ENCODE measurements at places on chromosomes 4 and X.

DNA sequence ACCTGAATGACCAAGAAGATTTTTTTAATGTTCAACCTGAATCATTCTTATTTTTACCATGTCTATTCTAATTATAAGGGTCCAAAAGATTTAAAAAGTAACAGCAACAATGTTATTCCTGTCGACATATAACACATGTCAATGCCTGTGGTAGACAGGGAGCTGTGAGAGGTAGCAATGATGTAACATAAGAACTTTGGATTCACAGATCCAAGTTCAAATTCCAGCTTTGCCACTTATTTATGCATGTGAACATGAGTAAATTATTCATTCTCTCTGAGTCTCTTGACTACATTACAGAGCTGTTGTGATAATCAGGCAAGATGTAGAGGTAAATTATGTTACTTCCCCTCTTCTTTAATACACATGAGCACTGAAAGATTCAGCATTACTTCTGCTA lies 54.5 kb downstream of the KLHL8 start:
- no peak for DNase-seq

DNA sequence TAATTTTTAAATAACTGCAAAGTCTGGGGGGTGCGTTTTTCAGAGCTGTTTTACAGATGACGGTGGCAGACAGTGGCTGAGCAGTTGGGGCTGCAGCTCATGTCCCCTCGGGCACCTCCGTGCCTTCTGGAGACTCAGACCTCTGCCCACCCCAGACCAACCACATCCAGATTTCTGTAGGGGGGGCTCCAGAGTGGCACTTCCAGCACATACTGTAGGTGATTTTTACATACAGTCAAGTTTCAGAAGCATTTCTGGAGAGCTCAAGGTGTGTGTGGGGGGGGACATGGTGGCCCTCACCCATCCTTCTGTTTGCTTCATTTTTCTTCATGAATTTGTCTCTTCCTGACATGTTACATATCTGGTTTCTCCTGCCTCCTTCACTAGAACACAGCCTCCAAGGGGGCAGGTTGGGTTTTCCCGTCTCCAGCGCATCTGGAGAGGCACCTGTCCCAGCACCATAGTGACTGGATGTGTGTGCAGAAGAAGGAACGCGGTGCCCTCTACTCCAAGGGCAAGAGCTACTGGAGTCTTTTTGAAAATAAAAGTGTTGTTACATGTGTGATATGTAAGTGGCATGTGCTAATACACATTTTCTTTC lies 37.5 kb downstream of the TMEM271 start:
- DNase-seq = no peak

- DNase-seq = no peak
Observed at GRCh38 chr4:75584067-75584466, 28.2 kb downstream of the ODAPH start.

- no peak for DNase-seq
Observed at GRCh38 chr4:155331478-155331877, 45.3 kb downstream of the MAP9 start.

DNA sequence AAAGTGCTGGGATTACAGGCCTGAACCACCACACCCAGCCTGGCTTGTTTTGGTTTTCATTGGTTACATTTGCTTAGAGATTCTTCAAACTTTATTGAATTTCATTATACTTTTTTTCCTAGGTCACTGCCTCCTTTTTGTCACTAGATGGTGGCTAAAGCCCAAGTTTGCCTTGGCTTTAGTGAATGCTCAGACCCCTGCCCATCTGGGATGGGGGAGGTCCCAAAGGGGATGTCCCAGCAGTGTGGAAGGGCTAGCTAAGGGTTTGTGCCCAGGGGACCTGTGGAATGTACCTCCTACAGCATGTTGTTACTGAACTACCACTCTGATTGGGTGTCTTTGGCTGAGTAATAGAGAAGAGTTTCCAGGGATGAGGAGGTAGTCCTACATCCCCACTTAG lies 58.4 kb downstream of the CEP135 start:
- DNase-seq = no peak

DNA sequence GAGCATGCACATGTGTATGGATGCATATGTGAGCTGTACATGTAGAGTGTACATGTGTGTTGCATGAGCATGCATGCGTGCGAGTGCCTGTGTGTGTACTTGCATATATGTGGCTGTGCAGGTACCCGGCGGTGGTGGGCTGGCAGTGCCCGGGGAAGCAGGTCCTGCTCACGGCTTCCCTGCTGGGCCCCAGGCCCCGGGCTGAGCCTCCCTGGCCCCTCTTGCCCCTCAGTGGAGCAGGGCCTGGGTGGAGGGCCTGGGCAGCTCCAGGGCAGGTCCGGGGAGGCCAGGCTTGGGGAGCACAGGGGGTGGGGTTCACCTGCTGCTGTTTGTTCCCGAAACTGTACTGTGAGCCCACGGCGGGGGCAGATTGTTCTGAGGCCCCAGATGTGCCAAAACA lies 9.4 kb downstream of the NAT8L start:
- DNase-seq = no peak

DNA sequence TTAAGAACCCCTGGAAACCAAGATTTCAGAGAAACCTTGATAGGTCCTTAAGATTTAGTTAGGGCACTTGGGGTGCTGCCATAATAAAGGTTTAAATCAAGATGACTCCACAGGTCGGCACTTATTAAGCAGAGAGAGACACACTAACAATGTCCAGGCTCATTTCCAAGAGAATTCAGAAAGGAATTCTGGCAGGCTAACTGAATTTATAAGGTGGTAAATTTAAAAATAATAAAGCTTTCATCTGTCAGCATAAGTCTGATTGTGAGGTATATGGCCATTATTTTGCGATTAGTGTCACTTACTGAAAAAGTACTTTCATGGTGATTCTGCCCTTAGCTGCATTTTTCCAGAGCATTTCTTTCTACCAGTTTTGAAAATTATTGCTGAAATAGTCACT lies 472.7 kb downstream of the ARAP2 start:
- no peak for DNase-seq

DNA sequence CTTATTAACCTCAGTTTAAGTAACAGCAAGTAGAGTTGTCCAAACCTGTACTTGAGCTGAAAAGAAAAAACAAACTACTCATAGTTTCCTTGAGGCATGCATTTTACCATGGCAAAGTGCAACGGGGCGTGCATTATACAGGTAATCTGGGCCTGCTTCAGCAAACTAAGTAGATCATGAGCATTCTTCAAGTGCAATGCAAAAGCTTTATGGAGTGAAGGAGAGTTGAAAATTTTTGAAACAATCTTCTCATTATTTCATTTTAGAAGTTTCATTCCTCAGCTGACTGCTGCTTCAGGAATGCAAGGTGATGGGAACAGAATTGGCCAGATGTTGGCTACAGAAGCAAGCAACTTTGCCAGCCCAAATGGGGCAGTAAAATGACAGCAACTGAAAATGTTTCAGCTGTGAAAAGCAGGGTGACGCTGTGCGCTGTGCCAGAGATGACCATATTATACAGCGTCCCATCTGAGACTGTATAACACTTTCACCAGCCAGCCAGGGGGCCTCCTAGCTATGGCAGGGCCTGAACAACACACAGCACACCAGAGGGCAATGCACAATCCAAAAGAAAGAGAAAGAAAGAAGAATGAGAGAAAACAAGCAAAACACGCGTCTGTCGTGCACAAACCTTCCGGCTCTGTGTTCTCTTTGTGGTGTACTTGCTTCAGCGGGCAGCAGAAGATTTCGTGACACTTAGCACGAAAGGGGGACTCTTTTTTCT lies 145.5 kb upstream of the FGF13 start:
- no peak for DNase-seq

- no peak for DNase-seq
Observed at GRCh38 chr4:115945026-115945425, 831.6 kb upstream of the NDST4 start.

DNA sequence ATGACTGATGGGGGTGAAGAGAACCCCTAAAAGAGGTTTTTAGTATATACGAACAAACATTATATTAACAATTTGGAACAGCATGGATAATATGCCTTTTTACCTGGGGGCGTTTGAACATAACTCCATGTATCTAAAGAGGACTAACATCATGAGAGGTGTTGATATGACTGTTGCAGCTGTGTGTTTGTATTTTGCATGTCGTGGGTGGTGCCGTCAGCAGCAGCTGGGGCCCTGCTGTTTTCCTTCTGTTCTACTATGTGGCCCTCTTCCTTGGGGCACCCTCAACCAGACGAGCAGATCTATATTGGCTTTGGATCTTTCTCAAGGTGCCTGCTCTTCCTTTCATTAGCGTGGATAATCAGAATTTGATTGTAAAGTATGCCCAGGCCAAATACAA lies 11.2 kb downstream of the GBA3 start:
- no peak for DNase-seq

DNA sequence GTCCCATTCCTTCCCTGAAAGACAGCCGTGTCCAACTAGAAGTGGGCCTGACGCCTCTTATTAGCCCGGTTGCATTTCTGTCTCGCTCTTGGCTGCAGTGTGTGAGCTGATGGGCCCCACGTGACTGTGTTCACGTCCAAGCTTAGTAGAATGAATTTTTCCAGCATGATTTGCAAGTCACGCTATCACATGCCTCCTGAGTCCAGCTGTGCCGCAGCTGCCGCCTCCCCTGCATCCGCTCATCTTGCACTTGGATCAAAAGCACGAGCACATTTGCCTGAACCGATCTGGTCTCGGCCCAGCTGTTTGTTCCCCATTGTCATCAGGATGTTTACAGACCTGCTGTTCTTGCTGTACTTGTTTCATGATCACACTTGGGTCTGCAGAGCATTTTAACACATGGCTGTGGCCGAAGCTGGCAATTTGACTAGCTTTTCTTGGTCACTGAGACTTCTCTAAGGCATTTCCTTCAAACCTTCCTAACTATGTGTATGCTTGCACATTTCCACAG lies 126.5 kb downstream of the KIT start:
- DNase-seq = peak; percentile 94

GRCh38 chrX:12716574-12716973 lies 74.6 kb upstream of the PRPS2 start:
- DNase-seq = no peak

DNA sequence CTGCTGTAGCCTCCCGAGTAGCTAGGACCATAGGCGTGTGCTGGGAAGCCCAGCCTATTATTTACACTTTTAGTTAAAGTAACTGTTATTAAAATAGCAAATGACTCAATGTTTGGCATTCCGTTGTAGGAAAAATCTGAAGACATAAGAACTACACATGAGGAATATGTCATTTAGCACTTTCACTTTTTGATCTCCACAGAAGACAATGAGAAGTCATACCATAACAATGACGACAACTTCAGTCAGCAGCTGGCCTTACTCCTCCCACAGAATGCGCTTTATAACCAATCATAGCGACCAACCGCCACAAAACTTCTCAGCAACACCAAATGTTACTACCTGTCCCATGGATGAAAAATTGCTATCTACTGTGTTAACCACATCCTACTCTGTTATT lies 6.7 kb downstream of the GPR34 start:
- DNase-seq = no peak

GRCh38 chr4:183430317-183430993 lies 14.0 kb upstream of the CDKN2AIP start:
- DNase-seq = no peak

- no peak for DNase-seq
Observed at GRCh38 chrX:98207947-98208346, 1324.2 kb downstream of the RPA4 start.

GRCh38 chr4:6011686-6012085 lies 6.5 kb downstream of the C4orf50 start:
- DNase-seq = no peak

DNA sequence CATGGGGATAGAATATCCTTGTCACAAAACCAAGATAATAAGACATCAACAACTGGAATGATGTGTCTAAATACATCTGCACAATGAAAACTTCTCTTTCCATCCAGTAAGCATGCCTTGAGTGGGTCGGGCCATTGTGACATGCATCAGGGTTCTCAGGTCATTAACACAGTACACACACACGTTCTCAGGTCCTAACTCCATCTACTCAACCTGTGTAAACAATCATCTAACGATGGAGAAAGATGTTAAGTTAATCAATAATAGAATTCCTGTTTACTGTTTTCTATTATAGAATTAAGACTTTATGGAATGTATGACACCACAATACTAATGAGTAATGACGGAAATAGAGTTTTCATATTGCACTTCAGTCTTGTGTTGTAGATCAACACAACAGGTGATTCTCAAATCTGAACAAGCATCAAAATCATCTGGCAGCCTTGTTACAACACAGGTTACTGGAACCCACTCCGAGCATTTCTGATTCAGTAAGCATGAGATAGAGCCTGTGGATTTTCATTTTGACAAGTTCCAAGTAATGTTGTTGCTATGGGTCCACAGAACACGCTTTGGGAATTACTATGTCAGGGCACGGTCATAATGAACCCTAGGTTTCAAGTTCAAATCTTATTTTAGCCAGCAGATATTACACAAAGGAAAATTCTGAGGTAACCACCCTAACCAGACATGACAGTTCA lies 315.8 kb upstream of the TEX13C start:
- no peak for DNase-seq

DNA sequence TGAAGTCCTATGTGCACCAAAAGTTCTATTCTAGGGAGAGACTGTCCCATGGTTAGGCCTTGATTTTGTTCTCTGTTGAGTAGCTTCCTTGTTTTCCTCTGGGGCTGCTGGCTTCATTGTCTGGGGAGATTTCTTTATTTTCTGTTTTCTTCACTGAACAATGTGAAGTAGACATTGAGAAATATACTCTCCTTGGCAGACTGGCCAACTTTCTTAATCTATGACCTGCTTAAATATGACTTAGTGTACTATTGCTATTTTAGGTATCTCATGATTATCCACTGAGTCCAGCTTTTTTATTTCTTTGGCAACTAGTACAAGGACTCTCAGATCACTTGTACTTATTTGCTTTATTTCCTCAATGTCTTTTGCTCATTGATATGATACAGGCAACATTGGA lies 1594.6 kb downstream of the ARAP2 start:
- DNase-seq = no peak

GRCh38 chr4:132557660-132558059 lies 591.4 kb upstream of the PCDH10 start:
- DNase-seq = no peak

- DNase-seq = no peak
Observed at GRCh38 chr4:112532267-112532666, 16.3 kb upstream of the NEUROG2 start.

GRCh38 chr4:154124539-154125255 lies 335.8 kb upstream of the SFRP2 start:
- DNase-seq = no peak

GRCh38 chrX:1475481-1475880 lies 22.8 kb upstream of the ASMTL start:
- no peak for DNase-seq

DNA sequence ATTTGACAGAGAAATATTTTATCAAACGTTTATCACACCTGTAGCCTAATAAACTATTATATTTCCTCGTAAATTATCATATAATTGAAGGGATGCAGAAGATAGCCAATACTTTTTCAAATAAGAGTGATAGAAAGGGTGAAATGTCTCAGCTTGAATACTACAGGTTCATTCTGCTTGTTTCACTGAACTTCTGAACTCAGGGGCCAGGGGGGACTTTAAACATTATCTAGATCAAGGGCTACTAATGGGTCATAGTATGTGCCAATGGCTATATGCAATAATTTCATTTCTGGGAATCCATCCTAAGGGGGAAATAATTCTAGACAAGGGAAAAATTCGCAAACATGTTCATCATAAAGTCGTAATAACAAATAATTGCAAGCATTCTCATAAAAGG lies 2.6 kb downstream of the ALPK1 start:
- DNase-seq = no peak

Measured in Ammon's horn (tissue), 1 donor.